ENCODE measurements at places on chromosomes 1 and 21.

DNA sequence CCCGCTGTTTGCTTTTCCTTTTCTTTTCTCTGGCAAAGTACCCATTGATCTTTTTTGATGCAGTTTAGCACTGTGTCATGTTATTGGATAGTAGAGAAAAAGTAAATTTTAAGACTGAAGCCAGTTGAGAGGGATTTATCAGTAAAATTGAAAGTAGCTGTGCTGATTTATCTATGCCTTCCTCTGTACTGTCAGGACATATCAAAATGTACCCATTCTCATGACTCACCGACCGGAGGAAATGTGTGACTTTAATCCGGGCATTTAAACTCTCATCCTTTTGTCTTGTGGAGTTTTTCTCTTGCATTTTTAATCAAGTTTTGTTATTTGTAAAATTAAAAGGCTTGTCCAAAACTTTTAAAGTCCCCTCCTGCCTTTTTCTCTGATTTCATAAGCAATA is 276.6 kb upstream of the FMN2 start:
- DNase-seq, result no peak

DNA sequence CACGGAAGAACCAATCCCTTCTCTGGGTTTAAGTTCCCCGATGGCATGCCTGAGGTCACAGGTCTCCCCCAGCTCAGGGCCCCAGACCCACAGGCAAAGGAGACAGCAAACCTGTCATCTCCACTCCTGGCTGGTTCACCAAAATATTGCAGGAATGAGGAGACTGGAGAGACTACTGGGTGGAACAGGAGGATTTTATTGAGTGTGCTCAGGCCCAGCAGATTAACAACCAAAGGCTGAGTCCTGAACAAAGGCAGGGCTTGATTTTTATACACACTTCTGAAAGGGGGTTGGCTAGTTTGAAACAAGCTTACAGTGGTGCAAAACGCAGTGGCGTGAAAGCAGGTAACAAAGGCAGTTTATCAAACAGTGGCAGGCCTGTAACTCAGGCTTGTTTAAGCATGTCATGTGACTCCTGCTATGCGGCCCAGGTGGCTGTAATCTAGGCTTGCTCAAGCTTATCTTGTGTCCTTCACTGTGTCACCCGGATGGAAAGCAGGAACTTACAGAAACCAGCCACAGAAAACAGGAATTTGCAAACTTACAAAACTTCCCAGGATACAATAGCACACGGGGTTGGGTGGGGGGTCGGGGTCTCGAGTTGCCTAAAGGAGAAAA is 27.4 kb upstream of the KCNJ15 start:
- no peak for DNase-seq

DNA sequence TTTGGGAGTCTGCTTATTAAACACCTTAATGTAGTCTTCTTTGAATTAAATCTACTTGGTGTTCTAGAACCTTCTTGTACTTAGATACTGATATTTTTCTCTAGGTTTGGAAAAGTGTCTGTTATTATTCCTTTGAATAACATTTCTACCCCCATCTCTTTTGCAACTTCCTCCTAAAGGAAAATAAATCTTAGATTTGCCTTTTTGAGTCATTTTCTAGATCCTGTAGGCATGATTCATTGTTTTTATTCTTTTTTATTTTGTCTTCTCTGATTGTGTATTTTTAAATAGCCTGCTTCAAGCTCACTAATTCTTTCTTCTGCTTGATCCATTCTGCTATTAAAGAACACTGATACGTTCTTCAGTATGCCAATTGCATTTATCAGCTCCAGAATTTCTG is 155.9 kb upstream of the NEGR1 start:
- DNase-seq, result no peak

DNA sequence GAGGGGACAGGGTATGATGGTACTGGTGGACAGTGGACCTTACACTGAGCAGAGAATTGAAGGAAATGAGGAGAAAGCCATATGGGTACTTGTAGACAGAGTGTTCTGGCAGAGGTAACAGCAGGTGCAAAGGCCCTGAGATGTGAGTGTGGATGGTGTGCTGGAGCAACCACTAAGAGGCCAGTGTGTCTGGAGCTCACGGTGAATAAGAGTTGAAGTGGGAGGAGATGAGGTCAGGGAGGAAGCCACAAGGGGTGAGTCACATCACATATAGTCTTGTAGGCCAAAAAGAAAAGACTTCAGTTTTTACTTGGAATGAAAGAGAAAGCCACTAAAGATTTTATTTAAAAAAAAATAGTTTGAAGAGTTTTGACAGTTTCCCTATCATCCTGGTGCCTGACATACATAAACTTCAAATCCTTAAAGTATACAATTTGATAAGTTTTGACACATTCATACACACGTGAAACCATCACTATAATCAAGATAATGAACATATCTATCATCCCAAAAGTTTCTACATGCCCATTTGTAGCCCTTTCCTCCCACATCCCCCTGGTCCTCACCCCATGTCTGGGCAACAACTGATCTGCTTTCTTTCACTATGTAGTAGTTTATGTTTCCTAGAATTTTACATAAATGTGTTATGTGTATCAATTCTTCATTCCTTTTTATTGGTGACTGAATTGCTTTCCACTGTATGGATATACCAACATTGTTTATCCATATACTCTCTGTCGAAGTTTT is 148.4 kb downstream of the GPATCH2 start:
- peak; percentile 90 for DNase-seq

DNA sequence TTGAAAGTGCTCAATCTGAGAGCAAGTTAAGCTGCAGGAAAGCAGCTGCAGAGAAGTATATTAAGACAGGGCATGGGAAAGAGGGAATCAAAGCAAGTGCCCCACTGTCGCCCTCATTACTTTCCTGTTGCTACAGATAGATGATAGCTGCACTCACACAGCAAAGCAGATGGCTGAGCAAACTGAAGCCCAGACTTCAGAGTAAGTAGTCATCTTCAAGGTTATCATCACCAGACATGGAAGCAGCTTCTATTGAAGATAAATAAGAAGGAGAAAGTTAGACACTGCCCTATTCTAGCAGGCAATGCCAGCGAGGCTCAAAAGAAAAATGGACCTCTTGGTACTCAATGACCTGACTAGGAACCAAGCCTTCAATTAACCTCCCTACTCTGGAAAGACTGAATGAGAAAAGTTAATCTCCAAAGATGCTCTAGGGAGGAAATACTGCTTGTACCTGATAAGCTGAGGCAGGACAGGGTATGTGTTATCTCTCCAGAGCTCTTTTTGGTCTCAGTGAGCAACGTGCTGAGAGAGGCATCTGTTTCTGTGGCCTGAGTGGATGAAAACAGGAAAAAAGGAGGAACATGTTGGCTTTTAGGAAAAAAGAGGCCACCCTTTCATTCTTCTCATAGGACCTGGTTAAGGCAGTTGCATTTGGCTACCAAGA is 11.1 kb upstream of the MRPL9 start:
- no peak for DNase-seq

DNA sequence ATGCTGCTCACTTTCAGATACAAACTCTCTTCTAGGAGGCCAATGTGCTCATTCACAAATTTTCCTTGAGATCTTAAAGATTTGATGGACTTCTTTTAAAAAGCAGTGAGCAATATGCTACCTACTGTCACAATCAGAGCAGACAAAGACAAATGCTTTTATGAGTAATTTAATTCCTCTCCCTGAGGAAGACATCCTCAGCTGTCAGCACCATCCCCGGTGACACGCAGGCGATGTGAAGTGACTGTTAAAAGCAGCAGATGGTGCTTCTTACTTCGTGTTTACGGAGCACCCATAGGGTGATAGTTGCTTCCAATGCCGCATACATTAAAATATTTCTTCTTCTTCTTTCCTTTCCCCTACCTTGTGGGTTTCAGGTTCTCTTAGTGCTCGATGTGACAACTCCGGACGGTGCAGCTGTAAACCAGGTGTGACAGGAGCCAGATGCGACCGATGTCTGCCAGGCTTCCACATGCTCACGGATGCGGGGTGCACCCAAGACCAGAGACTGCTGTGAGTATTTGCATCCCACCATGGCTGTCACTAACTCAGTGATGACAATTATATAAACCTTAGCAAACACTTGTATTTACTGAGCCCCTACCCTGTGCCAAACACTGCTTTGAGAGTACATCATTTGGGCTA is 29.1 kb downstream of the LAMC2 start:
- DNase-seq, result no peak

DNA sequence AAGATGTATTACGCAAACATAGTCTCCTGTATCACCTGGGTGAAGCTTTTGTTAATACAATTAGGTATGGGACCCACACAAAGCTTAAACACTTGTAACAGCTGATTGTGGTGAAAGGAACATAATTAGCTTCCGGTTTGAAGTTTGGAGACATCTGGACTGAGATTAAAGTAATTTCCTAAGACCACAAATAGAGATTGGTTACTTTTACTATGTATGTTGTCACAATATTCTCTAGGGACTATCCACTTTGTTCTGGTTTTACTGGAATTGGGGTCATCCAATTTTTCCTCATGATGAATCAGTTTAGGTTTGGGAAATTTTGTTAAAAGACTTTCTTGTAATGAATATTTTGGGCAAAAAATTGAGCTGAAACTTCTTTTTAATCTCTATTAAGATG is 71.8 kb upstream of the SAMSN1 start:
- no peak for DNase-seq

DNA sequence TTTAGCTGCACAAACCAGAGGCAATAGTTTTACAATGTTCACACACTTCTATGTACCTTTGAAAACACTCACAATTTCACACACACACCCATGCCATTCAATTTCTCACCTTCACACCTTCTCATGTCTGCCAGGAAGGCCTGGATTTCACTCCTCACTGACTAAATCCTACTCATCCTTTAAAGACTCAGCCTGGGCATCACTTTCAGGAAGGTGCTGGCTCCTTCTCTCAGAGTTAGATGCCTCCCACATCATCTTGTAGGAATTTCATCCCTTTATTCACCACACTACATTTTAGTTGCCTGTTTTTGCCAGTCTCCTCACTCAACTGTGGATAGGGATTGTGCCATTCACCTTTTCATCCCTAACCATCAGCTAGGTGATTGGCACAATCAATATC is 2.3 kb downstream of the IL20 start:
- DNase-seq, result no peak

DNA sequence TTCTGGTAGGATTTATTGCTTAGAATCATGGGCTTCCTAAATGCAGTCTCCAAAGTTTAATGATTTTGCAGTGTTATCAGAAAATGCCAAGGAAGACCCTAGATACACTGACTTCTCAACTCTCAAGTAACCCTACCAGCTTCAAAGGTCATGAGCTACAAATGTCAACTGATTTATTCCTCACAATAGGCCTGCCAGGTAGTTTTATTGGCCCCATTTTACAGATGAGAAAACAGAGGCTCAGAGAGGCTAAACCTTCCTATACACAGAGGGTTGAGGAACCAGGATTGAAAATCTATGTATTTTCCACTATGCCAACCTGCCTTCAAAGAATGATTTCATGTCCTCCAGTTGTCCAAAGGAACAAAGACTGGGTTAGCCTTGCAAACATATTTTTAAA is 384.4 kb upstream of the POU3F1 start:
- DNase-seq, result no peak

DNA sequence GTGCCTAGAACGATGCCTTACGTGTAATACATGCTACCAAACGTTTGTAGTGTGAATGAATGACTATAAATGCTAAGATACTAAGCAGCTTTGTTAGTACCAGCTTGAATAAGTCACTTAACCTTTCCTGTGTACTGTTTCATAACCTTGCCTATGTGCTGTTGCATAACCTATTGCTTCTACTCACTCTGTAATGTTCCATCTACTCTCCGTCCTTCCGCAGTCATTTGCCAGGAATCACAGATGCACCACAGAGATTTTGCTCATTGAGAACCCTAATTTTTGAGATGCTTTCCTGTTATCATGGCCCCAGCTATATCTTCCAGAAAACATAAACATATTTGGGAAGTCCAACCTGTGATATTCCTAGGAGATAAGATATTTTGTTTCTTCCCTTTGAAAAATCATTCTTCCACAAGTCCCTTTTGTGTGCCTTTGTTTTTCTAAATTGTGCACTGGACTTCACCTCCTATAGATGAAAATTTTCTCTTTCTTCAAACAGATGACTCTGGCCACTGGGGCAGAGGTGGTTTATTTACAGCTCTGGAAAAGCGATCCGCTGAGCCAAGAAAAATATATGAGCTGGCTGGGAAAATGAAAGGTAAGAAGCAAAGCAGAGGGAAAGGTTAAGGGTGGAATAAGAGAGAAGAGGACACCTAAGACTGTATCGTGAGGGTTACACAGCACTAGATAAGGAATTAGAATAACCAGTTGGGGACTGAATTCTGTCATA is 44.8 kb downstream of the CHD1L start:
- no peak for DNase-seq

DNA sequence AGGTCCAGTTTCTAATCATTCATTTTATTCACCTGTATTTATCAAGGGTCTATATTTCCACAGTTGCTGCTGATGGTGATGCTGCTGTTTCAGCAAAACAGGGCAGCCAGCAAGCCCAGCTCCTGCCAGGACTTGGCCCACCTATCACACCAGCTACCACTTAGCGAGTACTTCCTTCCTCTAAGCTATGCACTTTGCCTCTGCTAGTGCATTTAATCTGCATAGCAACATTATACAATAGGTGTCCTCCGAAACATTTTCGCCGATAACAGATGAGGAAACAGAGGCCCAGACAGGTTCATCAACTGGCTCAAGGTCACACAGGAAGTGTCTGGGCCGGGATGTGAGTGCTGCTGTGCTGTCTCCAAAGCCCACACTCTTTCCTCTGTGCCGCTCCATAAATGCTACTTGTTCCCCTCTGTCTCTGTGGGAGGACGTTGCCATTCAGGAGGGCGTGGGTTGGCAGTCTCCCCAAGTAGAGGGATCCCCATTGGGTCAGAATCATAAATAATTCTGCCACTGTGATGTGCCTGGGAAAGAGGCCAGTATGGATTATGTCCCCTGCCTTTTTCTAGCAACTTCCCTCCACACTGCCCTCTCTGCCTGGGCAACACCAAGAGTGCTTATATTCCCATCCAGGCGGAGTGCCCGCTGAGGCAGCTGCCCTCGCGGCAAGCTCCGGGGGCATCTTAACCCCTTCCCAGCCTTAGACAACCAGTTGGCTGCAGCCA is 9.4 kb upstream of the PLEKHA6 start:
- no peak for DNase-seq

All from non-pigmented ciliary epithelial cell (primary cell).